Stimulated activated naive CD4-positive, alpha-beta T cell treated with Interleukin-2 at 50 U/mL for 16 hours (primary cell): ENCODE measurements at places on chromosomes 16 and 17.

GRCh38 chr16:48956620-48957019, 325.0 kb downstream of the CBLN1 start:
- no peak for DNase-seq

DNA sequence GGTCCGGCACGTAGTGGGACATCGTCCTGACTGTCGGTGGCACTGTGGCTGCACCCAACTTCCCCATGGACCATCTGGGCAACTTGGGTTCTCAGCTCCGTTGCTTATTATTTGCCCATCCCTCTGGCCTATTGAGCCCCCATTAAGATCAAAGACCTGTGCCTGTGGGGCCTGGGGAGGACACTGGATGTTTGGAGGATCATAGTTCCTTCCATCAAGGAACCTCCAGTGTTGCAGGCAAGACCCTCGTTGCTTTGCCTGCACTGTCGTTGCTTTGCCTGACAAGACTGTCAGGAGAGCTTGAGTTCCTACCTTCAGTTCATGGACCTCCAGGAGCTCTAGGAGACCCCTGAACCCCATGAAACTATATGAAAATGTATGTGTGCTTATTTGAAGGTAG, 127.2 kb downstream of the CCDC144A start:
- DNase-seq: no peak

- DNase-seq: no peak
These were observed 112.0 kb downstream of the LITAF start for GRCh38 chr16:11474617-11475291.

DNA sequence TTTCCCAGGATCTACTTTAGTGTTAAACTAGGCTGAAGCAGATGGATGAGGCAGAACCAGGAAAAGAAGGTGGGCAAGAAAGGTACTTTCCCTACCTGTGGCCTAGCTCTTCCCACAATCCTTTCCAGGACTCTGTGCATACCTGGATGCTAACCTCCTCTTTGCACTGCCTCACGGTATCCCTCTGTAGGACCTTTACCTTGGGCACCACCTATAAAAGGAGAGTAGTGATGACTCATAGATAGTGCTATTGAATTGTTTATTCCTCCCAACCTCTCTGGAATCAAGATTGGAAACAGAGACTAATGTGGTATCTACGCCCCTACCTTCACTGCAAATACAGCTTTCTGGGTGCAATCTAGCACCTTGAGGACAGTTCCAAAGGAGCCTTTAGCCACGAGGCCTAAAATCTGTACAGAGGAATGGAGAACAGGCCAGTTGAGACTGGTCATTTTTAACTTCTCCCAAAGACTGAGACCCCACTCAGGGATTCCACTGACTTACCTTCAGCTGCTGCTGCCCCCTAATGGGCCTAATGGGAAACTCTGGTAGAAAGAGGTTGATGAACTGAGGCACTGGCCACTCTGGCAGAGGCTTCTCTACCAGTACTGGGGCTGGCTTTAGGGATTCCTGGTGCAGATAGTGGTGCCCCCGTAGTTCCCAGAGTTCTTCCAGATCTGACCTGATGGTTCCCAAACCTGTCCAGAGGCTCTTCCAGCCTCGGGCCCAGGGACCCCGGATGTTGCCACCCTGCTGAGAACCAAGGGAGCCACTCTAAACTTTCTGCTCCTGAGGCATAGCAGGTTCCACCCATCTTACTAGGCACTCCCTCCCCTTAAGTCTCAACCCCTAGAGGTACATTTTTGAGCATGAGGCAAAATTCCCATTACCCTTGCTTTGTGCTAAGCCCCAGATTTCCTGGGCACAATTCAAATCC, 781 bp downstream of the RSKR start:
- DNase-seq: peak; percentile 2

DNA sequence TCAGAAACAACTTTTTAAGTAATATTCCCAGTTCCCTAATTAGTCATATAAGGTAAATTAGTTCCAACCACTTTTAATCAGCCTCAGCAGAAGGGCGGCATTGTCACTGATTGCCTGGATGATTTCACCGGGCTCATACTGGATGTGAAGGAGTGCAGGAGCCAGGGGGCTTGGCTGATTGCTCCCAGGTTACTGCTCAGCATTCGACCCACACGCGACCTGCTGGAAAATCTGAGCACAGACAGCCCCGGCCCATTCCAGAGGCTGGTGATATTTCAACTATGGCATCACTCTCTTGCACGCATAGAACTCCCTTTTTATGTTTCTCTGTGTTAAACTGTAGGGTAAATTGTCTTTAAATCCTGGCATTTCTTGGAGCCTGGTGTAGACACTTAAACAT, 34.2 kb downstream of the CPPED1 start:
- DNase-seq: no peak
